Activated T-helper 2 cell treated with anti-CD3 and anti-CD28 coated beads, Interferon-gamma antibody, Interleukin-2, Interleukin-4, amounts not matched to agents 10 μg/mL and 5 μg/mL and 100 μg/mL, durations not matched to agents 14 hours and 24 hours and 36 hours (primary cell): ENCODE measurements at places on chromosomes 2 and 18. TPM values are rescaled to one million over a fixed set of nuclear protein-coding genes. Genes with fewer than 3 reads are reported as not detected.

The CLEC4F gene
- total RNA-seq: 0.11 TPM in 1 of 2 replicates, not detected in the other

DNA sequence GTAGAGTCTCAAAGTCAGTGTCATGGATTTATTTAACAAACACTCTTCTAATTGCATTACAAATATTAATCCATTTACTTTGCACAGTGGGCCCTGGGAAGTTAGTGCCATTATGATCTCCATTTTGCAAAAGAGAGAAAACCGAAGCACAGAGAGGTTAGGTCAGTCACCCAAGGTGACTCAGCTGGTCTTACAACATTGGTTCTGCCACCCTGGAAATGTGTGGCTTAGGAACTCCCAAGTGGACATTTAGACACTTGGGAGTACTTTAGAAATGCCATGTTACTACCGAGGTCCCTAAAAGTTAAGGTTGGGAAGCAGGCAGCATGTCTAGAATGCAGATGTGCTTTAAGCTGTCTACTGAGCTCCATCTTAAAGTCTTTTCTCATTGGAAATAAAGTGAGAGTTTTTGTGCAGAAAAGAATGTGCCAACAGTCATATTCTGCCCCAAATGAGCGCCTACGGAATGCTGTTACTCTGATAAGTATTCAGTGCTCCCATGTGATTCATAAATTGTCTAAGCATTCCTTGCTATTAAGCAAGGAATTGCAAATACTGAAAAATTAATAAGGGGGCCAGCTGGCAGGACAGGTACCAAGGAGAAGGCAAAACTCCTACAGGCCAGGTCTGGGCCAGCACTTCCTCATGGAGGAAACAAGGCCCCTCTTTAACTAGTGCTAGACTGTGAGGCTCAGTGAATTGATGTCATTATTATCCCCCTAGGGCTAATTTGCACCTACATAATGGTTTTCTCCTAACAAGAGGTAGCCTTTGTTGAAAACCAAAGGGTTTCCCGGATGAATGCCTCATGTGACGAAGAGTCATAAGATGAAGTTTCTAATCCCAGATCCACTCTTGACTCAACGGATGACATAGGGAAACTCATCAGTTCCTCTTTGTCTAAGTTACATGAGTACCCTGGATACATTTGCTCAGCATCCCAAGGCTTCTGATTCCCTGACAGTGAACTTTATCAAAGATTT is 16.3 kb downstream of the NRP2 start:
- DNase-seq: no peak

GRCh38 chr18:75377926-75378325 is 49.6 kb downstream of the SMIM21 start:
- DNase-seq: no peak

DNA sequence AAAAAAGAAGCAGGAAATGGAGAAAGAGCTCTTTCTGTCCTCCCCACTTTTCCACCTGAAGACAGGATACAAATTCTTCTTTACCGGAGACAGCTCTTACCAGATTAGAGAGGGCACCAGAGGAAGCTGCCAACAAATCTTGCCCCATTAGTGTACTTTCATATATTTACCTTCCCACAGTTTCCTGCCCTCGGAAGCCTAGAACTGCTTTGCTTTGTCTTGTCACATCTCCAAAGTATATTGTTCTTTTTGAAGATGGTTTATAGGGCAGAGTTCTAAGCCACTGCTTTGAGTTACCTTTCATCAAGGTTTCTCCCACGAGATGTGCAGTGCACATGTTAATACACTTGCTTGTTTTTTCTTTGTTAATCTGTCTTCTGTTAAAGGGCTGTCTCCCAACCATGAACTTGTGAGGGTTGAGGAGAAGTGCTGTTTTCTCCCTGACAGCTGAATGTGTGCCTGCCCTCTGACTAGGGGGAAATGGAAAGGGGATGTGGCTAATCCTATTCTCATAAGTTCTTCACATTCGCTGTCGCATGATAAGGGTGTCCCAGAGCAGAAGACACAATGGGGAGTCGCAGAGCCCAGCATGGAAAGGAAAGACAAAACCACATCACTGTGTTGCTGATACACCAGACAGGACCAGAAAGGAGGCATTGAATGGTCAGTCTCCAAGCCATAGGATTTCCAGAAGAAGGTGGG is 24.2 kb downstream of the CENPA start:
- no peak for DNase-seq

The NT5DC4 gene
- total RNA-seq: not detected in 2 replicates

DNA sequence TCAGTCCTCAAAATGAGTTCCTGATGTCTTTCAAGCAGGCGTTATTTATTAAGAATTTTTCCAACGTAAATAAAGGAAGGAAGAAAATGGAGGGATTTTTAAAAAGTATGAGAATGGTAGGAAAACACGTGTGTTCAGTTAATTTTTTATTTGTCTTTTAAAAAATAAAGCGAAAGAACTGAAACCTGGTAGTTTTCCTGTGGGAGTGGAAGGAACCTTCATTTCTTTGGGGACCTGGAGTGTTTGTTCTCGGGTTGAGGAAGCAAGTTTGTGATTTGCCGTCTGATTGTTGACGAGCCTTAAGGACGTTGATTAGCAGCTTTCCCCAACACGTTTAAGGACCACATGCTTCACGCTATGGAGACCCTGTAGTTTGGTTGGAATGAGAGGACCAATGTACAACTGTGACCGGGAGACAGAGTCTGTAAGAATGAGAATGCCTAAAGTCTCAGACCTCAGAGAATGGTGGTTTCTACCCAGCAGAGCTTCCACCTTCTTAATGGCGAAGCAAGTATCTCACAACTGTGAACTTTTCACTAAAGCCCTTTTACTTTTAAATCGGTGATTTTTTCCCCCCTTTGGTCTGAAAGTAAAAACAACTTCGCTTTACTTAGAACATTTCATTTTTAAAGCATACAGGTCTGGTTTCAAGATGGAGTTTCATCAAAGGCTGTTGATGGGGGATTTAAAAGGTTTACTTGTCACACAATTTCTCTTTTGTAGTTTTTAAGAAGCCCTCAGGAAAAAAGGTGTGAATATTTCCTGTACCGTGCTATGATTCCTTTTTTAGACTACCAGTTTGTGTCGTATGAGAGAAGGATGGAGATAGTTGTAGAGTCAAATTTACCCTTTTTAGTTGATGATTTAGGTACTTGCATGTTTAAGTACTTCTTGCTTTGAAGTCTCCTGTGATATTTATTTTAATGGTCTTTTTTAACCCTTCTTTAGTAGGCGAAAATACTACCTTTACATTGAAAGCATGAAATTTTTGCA is 1.4 kb downstream of the TTC39C start:
- DNase-seq: no peak

DNA sequence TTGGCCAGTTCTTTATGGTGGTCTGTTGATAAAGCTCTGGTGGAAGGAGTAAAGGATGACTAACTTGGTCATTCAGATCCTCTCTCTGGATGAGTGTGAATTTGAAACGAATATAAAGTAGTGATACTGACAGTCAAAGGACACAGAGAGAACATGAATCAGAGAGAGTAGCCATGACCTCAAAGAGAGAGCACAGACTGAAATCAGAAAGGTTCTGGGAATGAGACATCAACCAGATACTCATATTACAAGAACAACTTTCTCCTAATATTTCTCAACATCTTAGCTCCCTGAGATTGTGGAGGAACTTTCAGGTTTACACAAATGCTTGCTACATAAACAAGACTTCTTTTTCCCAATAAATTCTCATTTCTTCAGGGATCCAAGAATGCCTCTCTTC is 849.1 kb upstream of the CHAC2 start:
- DNase-seq: no peak

DNA sequence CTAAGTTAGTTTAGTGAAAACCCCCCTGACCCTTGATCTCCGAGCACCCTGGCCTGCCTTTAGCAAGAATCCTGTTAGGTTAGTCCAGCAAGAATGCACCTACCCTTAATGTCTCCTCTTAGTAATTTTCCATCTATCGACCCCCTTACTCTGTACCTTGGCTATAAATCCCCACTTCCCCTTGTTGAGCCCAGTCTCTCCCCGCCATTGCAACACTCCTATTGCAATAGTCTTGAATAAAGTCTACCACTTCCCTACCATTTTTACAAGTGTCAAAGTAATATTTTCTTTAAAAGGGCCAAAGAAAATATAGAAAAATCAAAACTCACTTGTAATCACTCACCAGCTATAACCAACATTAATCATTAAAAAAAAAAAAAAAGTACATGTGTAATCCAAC is 4.2 kb upstream of the ZBTB7C start:
- DNase-seq: no peak

GRCh38 chr2:190452433-190452832 is 44.3 kb downstream of the MFSD6 start:
- DNase-seq: no peak

GRCh38 chr2:23993736-23994269 is 16.1 kb upstream of the MFSD2B start:
- no peak for DNase-seq

DNA sequence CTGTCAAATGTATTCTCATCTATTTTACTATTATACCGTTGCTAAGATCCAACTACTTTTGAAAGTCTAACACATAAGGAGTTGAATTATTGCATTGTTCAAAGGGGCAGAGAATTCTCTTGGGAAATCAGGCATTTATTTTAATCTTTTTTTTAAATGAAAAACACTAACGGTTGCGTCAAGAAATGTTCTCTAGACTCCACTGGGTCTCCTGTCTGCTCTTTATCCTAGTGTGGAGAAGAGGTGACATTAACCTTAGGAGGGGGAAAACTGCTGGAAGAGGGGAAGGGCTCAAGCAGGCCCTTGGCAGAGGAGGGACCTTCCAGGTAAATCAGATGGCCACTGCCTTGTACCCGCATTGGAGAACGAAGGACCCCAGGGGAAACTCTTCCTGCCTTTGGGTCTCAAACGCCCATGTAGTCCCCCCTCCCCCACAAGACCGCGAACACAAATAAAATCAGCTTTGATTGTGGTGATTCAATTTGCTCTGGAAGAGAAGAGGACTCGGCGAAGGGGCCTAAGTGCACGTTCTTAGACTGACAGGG is 1.1 kb upstream of the APCDD1 start:
- no peak for DNase-seq

DNA sequence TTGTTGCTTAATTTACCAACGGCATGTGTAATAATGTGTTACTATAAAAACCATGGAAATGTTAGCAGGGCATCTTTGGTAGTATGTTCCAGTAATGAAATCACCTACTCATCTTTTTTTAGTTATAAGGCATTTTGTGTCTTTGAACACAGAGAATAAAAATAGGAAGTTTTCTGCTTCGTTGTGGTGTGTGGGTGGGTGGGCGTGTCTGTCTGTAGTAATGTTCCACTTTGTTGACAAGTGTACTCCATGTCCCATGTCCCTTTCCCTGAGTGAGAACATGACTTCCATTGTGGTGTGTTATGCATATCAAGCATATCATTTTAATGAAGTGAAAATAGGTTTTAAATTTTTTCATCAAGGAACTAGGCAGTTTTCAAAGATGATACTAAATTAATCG is 149.3 kb downstream of the VWC2L start:
- DNase-seq: no peak

The HOXD13 gene
- total RNA-seq: not detected in 2 replicates

DNA sequence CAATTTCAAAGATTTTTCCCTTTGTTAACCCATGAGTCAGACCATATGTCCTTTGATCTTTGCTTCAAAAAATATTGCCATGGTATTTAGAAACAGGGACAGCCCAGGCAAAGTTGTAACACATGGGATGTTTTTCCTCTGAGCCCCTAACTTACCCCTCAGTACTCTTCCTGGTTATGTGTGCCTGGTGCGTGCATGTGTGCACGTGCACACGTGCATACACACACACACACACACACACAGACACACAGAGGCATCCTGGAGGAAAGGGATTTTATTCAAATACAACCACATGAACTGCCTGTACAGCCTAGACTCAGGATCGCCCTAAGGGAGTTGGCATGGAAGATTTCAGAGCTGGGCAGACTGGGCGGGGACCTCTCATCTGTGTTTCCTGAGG is 5.1 kb downstream of the AFF3 start:
- DNase-seq: no peak

GRCh38 chr2:233915128-233915527 is 2.0 kb upstream of the TRPM8 start:
- DNase-seq: no peak

GRCh38 chr18:75492852-75493251 is 65.3 kb upstream of the SMIM21 start:
- no peak for DNase-seq

DNA sequence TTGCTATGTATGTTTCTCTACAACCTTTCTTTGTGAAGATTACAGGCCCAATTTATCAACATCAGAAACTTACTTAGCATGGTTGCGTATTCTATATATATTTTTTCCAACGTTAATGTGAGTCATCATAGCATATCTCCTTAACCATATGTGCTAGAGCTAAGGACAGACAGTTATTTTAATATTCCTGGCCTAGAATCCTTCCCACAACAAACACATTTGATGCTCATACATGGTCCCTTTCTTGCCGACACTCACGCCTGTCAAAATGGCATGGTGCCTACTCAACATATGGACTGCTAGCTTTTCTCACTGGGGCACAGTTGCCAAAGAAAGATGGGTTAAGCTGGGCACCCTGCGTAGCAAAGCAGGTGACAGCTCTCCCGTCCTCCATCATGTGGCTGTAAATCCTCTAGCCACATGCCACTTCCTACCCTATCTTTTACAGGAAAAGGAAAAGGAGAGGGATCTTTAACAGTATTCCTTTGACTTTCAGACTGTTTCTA is 75.2 kb upstream of the GALNT5 start:
- no peak for DNase-seq

- no peak for DNase-seq
These were observed 195.7 kb upstream of the VWC2L start for GRCh38 chr2:214215107-214215506.

GRCh38 chr2:61959381-61960293 is 54.2 kb downstream of the COMMD1 start:
- no peak for DNase-seq

DNA sequence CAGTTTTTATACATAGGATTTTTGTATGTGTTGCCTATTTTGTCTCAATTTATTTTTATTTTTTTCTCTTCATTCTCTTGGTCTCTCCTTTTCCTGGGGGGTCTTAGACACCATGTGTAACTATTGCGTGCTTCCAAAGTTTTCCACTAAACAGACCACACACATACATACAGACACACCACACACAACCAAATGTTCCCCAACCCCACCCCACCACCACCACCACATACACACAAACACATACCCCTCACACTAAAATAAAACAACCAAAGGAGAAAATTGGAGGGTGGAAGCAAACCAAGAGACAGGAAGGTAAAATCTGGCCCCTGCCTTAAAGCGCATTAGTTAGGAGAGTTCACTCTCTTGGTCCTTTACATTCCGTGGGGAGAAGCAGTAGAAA is 30.0 kb upstream of the ANXA4 start:
- no peak for DNase-seq

DNA sequence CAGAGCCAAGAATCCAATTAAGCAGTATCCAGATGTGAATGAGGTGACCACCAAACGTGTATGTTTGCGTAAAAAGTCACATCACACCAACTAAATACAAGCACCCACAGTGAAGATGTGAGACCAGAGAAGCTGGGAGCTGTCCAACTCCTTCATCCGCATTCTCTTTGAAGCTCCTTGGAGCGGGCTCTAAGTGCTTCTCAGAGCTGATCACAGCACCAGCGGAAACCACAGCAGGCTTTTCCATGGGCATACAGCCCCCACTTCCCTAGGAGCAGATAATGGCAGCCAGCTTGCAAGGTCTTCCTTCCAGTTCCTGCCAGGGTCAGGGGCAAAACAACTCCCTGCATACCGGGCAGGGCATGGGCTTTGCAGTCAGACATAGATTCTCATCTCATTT is 36.4 kb downstream of the REEP1 start:
- no peak for DNase-seq

GRCh38 chr2:109432421-109432820 is 181.3 kb downstream of the SEPTIN10 start:
- DNase-seq: no peak

- no peak for DNase-seq
These were observed 5.7 kb downstream of the ELAC1 start for GRCh38 chr18:50973367-50974126.

GRCh38 chr2:240429872-240430491 is 5.5 kb upstream of the GPC1 start:
- DNase-seq: no peak
